Left ventricle myocardium inferior (tissue), 1 donor: ENCODE measurements at places on chromosomes 5 and 9. TPM values are rescaled to one million over a fixed set of nuclear protein-coding genes. Genes with fewer than 3 reads are reported as not detected.

The CD74 gene
- 251 TPM for total RNA-seq

The SCGB3A2 gene
- total RNA-seq, result not detected

- peaks cover 23% of the 10 kb centered on the region for H3K27me3 ChIP-seq
- no peaks in the 10 kb centered on the region for H3K4me1 ChIP-seq
- no peak overlapping the region for H3K27ac ChIP-seq
- H3K4me3 ChIP-seq, result no peak overlapping the region
- no peaks in the 10 kb centered on the region for H3K36me3 ChIP-seq
- DNase-seq, result no peak
These were observed 21.2 kb upstream of the IL31RA start for GRCh38 chr5:55829956-55830355.

DNA sequence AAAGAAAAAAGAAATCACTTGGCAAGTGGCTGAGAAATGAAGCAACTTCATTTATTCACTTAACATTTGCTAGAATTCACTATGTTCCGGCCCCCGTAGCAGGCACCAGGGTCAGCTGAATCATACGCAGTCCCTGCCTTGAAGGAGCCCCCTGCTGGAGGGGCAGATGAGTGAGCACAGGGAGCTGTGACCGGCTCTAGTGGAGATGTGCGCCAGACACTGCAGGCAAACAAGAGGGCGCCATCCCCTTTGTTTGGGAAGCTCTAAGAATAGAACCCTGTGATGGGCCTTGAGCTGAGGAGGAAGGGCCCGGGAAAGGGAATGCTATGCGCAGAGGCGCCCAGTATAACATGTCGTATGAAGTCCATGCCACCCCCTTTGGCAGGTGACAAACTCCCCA is 20.2 kb upstream of the RPL26L1 start:
- H3K27me3 ChIP-seq, result no peaks in the 10 kb centered on the region
- no peak overlapping the region for H3K4me3 ChIP-seq
- H3K4me1 ChIP-seq, result peaks cover 35% of the 10 kb centered on the region
- H3K36me3 ChIP-seq, result peaks cover 36% of the 10 kb centered on the region

DNA sequence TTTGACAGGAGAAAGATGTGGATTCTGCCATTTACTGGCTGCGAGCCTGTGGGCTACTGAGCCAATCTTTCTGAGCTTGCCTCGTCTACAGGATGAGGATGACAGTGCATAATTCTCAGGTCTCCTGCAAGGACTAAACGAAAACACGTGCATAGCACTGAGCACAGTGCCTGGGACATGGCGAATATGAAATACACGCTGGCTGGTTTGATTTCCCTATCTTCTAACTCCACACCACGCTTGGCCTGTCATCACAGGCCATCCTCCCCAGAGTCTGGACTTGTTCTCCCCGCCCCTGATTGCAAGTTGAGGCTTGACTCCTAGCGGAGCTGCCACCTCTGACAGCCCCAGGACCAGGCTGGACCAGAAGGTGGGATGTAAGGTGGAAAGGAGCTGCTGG is 37.9 kb downstream of the ARPC5L start:
- H3K4me1 ChIP-seq, result no peaks in the 10 kb centered on the region
- DNase-seq, result no peak
- H3K36me3 ChIP-seq, result peaks cover 59% of the 10 kb centered on the region
- no peak overlapping the region for H3K4me3 ChIP-seq
- H3K27me3 ChIP-seq, result no peaks in the 10 kb centered on the region
- no peak overlapping the region for H3K27ac ChIP-seq

The PRDM9 gene
- not detected for total RNA-seq

DNA sequence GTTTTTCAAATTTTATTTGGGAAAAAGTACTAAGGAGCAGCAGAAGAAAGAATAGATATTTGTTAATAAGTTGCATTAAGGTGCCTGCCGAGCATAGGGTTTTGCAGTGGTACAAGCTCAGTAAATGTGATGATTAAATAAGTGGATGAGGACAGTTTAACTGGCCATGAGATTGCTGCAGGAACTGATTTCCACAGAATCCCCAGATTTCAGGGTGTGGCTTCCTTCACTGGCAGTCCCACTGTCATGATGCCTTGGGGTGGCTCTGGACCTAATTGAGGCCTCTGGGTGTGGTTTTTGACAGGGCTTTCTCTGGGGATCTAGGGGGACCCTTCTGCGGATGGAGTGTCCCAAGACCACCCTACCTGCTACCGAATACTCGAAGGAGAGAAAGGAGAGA is 1.4 kb downstream of the PHF24 start:
- H3K27me3 ChIP-seq, result peaks cover 65% of the 10 kb centered on the region
- H3K4me3 ChIP-seq, result no peak overlapping the region
- no peaks in the 10 kb centered on the region for H3K36me3 ChIP-seq
- peaks cover 13% of the 10 kb centered on the region for H3K4me1 ChIP-seq
- no peak overlapping the region for H3K27ac ChIP-seq

DNA sequence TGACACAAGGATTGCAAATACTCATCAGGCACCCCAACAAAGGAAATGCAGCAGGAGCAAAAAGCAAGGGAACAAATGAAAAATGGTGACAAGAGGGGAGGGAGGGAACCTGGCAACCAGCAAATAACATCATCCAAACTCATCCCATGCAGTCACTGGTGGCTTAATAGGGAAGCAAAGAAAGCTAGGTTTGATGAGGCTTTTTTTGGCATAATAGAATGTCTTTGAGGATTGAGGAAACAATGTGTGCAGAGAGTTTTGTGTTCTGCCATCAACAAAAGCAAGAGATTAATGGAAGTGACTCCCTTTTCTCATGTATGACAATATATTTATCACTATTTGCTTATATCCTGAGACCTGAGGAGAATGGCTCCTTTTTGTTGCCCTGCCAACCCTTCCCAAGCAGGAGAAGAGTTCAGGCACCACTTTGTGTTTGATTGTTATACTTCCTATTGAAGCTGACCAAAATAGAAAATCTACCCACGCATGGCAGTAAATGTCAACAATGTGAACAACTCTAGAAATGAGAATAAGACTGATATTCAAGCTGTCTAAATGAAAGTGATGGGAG is 375.7 kb downstream of the CAAP1 start:
- no peaks in the 10 kb centered on the region for H3K36me3 ChIP-seq
- no peak for DNase-seq
- H3K4me1 ChIP-seq, result no peaks in the 10 kb centered on the region

The APBA1 gene
- 3.0 TPM for total RNA-seq

DNA sequence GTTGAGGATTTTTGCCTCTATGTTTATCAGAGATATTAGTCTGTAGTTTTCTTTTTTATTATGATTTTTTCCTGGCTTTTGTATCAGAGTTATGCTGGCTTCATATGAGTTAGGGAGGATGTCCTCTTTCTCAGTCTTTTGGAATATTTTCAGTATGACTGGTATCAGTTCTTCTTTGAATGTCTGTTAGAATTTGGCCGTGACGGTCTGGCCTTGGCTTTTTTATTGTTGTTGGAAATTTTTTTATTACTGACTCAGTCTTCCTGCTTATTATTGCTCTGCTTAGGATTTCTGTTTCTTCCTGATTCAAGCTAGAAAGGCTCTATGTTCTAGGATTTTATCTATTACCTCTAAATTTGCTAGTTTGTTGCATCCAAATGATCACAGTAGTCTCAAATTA is 421.9 kb downstream of the CDH10 start:
- H3K27me3 ChIP-seq, result no peaks in the 10 kb centered on the region
- H3K27ac ChIP-seq, result no peak overlapping the region
- no peak overlapping the region for H3K4me3 ChIP-seq
- no peak for DNase-seq
- no peaks in the 10 kb centered on the region for H3K4me1 ChIP-seq
- no peaks in the 10 kb centered on the region for H3K36me3 ChIP-seq

DNA sequence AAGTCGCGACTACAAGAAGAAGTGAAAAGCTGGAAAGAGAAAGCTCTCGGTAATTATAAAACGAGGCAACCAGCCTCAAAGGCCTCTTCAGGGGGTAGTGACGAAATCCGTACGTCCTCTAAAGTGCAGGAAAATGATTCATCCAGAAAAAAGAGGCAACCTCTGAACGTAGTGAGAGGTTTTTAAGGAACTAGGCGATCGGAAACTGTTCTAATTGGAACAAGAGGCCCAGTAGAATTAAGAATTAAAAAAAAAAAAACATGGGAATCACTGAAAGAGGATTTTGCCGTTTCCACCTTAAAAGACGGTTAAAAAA is 1.0 kb downstream of the CSNK1A1 start:
- no peak for DNase-seq
- peak overlapping the region; percentile 91 for H3K4me3 ChIP-seq
- peaks cover 70% of the 10 kb centered on the region for H3K4me1 ChIP-seq
- peak overlapping the region; percentile 98 for H3K27ac ChIP-seq

DNA sequence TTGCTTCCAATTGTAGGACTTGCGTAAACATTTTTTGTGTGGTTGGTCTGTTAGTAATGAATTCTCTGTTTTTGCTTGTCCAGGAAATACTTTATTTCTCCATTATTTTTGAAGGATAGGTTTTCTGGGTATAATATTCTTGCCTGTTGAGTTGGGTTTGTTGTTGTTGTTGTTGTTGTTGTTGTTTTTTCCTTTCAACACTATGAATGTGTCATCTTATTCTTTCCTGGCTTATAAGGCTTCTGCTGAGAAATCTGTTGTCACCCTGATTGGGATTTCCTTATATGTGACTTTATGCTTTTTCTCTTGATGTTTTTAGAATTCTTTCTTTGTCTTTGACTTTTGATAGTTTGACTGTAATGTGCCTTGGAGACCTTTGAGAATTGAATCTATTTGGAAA is 39.8 kb downstream of the SLF1 start:
- no peak overlapping the region for H3K4me3 ChIP-seq
- H3K27me3 ChIP-seq, result no peaks in the 10 kb centered on the region
- DNase-seq, result no peak
- H3K36me3 ChIP-seq, result peaks cover 63% of the 10 kb centered on the region

DNA sequence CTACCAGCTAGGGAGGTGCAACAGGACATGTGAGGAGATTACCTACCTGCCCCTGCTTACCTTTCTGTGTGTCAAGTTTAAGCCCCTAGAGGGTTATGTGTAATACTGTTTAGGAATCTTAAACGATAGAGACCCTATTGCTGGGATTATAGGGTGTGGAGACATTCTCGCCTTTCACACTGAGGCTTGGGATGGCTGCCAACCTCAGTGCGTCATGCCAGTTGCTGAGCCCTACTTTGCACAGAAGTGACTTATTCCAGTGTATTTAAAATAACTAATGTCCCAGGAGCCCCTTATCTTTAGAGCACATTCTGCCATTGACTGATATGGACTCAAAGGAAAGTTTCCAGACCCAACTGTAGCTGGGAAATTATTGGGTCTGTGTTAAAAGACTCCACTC is 76.6 kb upstream of the XPA start:
- peaks cover 72% of the 10 kb centered on the region for H3K27me3 ChIP-seq
- no peaks in the 10 kb centered on the region for H3K4me1 ChIP-seq
- no peak overlapping the region for H3K4me3 ChIP-seq
- peak; percentile 34 for DNase-seq
- H3K27ac ChIP-seq, result no peak overlapping the region
- no peaks in the 10 kb centered on the region for H3K36me3 ChIP-seq

The FBN2 gene
- total RNA-seq, result 34.1 TPM

- no peak overlapping the region for H3K27ac ChIP-seq
- H3K4me1 ChIP-seq, result peaks cover 19% of the 10 kb centered on the region
- H3K36me3 ChIP-seq, result peaks cover 31% of the 10 kb centered on the region
- no peak overlapping the region for H3K4me3 ChIP-seq
- no peak for DNase-seq
These were observed 70.0 kb downstream of the AMBP start for GRCh38 chr9:114007991-114008666.

- DNase-seq, result no peak
- peaks cover 10% of the 10 kb centered on the region for H3K4me1 ChIP-seq
- H3K27ac ChIP-seq, result no peak overlapping the region
- H3K27me3 ChIP-seq, result peaks cover 99% of the 10 kb centered on the region
- no peak overlapping the region for H3K4me3 ChIP-seq
These were observed 225.8 kb downstream of the MEF2C start for GRCh38 chr5:88657136-88657535.

DNA sequence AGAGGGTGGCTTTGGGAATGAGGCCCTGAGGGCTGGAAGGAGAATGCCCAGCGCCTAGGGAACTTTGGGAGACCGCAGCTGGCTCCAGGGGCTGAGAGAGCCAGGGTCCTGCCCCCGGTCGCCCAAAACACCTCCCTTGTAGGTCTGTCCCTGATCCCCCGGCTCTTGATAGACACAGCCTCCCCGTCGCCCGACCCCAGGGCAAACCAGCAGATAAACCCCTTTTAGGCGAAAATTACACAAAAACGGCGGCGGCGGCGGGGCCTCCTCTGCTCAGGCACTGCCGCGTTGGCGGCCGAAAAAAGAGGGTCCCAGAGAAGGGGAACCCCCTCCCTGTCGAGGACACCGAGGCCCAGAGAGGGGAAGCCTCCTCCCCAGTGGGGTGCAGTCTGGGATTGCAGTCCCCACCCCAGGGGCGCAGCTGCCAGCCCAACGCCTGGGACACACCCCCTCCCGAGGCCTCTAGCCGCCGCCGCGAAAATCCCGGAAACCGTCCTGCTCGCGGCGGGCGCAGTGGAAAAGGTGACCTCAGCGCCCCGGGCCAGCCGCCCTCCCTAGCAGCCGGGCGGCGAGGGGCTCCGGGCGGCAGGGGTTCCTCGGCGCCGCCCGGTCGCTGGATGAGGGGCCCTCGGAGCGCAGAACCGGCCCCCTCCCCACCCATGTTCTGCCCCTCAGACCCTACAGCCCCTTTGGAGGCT is 3.1 kb upstream of the BARX1 start:
- no peak overlapping the region for H3K27ac ChIP-seq
- H3K4me3 ChIP-seq, result peak overlapping the region; percentile 51
- DNase-seq, result no peak
- H3K4me1 ChIP-seq, result peaks cover 59% of the 10 kb centered on the region
- H3K27me3 ChIP-seq, result peaks cover 91% of the 10 kb centered on the region

GRCh38 chr5:81265101-81265500 is 32.0 kb downstream of the CKMT2 start:
- no peak overlapping the region for H3K4me3 ChIP-seq
- H3K36me3 ChIP-seq, result peaks cover 97% of the 10 kb centered on the region
- no peak overlapping the region for H3K27ac ChIP-seq
- DNase-seq, result no peak

The PCYOX1L gene
- total RNA-seq, result 3.2 TPM

The PCDHA9 gene
- not detected for total RNA-seq

The PDZD2 gene
- 120 TPM for total RNA-seq

DNA sequence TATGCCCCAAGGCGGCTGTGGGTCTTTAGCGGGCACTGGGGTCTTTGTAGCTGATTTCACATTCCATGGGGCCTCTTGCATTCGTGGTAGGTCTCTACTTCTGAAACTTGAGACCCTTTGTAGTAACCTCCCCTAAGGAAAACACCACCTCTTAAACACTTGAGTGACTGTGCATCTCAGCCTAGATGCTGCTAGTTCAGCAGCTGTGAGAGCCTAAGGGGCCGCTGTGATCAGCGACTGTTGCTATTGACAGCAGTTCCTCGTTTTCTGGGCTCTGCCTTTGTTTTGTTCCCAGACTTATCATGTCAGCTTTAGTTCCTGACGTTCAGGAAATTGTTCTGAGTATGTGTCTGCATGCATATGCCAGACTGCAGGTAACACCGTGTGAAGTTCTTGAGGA is 171.2 kb downstream of the HSPA4 start:
- H3K4me1 ChIP-seq, result no peaks in the 10 kb centered on the region
- H3K4me3 ChIP-seq, result no peak overlapping the region
- no peaks in the 10 kb centered on the region for H3K36me3 ChIP-seq

The ST8SIA4 gene
- total RNA-seq, result 3.2 TPM

The VAV2 gene
- 4.1 TPM for total RNA-seq
